Activated gamma-delta T cell treated with anti-CD3 and anti-CD28 coated beads, Interleukin-2, amount 50 U/mL, for 16 hours (primary cell): ENCODE measurements at places on chromosomes 2 and 18.

DNA sequence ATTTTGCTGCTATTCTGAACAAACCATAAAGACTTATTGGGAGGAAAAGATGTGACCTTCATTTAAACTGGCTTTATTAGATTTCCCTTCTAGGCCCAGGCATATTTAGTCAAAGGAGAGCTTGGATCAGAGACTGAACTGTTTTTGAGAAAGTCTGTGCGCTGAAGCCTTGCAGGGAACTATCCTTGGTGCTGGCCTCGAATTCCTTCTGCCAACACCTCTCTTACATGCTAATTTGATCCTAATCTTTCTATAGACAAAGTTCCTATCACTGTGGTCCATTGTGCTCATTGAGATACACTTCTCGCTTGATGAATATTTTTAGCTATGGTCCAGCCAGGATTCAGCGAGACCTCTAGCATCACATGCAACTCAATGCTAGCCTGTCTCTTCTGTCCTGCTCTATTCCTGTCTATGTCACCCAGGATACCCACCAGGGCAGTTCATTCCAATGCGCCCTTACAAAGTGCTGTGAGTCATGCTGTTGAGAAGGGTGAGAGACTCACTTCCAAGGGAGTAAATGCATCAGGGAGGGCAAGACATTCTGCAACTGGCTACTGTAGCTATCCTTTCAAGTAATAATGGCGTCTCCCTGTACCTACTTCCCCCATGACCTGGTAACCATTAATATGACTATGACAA lies 356.7 kb upstream of the LYPD1 start:
- DNase-seq = no peak

DNA sequence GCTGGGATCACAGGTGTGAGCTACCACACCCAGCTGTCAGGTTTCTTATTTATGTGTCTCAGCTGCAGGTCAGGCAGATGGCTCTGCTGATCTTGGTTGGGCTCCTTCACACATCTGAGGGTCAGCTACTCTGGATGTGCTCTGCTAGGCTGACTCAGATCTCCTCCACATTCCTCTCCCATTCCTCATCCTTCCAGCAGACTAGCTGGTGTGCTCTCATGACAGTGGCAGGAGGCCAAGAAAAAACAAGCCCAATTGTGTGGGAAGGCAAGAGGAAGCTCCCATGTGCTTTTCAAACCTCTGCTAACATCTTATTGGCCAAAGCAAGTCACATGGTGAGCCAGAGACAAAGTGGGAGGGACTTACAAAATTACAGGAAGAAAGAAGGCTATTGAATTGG lies 11.7 kb upstream of the MSH6 start:
- no peak for DNase-seq

DNA sequence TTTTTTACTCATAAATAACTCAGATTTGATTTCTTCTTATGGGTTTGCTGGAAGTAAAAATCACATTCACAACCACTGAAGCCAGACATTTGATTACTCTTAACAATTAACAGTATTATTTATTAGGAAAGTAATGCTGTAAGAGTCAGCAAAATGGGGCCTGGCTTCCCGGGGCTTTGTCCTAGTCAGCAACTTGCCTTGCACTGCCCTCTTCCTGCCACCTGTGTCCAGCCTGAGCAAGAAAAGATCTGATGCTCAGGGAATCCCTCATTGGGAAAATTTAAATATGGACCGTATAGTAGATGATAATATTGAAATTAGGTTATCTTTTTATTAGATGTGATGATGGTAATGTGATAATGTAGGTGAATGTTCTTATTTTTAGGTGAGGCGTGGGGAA lies 30.8 kb upstream of the ACYP2 start:
- no peak for DNase-seq

- DNase-seq = no peak
Observed at GRCh38 chr2:65314801-65315441, 87.3 kb downstream of the ACTR2 start.

- DNase-seq = no peak
Observed at GRCh38 chr2:148992448-148992847, 46.1 kb upstream of the LYPD6B start.

GRCh38 chr2:16401761-16402300 lies 263.8 kb downstream of the CYRIA start:
- DNase-seq = no peak

GRCh38 chr2:18949871-18950270 lies 360.5 kb upstream of the NT5C1B start:
- DNase-seq = no peak

GRCh38 chr2:229137639-229138038 lies 133.4 kb downstream of the PID1 start:
- DNase-seq = no peak

- no peak for DNase-seq
Observed at GRCh38 chr2:226142463-226142862, 657.2 kb downstream of the IRS1 start.

DNA sequence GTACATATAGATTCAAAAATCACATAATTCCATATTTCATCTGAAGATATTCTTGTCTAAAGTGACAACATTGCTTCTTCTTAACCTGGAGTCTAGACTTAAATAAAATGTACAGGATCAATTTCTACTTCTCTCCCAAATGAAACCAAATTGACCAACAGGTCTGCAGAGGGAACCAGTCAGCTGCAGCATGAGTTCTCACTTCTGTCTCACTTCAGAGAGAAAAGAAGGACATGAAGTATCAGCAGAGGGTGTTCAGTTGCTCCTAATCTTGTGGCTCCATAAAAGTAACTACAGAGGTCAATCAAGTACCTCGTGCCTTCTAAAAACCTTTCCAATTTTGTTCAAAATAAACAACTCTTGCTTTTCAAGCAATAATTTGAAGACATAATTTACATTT lies 47.2 kb upstream of the MAP2 start:
- DNase-seq = no peak

DNA sequence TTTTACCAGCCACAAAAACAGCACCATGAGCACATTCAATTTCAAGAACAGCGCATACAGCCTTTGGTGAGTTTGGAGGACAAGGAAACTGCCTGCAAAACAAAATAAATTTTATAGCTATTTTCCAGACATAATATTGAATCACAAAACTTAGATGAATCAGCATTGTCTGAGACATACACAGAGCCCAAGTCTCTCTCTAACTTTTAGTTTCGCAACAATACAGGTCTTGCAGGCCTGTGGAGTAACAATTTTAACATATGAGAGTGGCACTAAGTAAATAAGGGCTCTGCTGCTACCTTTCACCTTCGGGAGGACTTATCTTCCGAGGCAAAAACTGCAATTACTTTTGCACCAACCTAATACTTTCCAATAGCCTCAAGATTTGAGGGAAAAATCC lies 56.1 kb upstream of the PEX13 start:
- DNase-seq = no peak

GRCh38 chr18:67788310-67789164 lies 272.0 kb upstream of the DSEL start:
- DNase-seq = no peak

DNA sequence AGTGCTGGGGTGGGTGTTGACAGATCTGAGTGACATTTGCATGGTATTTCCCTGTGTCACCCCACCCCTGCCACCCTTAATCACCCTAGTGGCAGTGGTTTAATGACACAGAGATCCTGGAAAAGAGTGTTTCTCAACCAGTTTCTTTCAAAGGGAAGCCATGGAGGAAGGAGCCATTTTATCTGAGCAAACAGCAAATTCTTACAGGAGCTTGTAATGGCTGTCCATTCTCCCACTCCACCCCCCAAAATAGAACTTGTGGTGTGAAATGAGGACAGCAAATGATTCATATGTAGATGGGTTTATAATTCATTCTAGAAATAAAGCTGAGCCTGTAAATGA lies 51.5 kb downstream of the CDC42EP3 start:
- DNase-seq = no peak

DNA sequence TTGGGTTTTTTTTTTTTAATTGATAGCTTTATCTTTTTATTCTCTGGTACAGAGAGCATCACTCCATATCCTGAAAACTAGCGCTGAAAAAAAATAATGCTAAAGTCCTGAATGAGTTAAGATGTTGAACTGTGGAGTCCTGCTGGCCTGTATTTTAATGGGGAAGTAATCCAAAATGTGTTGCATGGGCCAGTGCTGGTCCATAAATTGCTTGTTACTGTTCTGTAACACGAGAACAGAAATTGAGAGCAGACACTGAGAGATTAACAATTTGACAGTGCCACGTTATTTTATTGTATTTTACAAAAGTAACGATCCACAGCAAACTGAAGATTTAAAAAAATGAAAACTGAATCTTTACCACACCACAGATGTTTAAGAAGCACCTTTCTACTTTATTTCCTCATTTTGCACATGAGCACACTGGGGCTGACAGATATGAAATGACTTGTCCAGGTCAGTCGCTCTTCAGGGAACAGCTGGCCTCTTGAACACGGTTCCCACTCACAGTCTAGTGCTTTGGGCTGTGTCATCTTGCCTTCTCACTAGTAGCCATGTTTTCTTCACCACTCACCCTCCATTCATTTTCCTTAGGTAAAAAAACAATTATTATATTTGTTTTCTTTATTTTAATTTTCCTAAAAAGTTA lies 35.3 kb downstream of the ZCCHC2 start:
- no peak for DNase-seq

DNA sequence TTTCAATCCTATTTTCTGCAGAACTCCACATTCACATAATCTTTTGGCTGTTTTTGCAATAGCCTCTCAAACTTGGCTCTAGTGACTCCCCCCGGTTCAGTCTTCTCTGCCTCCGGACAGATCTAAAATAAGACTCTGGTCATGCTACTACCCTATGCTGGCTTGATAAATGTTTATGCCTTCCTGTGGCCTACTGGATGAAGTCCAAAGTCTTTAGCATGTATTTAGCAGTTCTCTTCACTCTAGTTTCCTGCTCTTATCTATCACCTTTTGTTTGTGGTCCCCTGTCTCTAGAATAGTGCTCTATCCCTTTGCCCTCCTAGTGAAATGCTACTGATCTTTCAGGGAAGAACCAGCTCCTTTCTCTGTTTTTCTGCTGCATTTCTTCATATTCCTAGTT lies 14.4 kb downstream of the ADCYAP1 start:
- DNase-seq = no peak

GRCh38 chr2:205889114-205889513 lies 196.9 kb downstream of the INO80D start:
- no peak for DNase-seq

- DNase-seq = no peak
Observed at GRCh38 chr2:152617456-152618192, 99.6 kb downstream of the PRPF40A start.

DNA sequence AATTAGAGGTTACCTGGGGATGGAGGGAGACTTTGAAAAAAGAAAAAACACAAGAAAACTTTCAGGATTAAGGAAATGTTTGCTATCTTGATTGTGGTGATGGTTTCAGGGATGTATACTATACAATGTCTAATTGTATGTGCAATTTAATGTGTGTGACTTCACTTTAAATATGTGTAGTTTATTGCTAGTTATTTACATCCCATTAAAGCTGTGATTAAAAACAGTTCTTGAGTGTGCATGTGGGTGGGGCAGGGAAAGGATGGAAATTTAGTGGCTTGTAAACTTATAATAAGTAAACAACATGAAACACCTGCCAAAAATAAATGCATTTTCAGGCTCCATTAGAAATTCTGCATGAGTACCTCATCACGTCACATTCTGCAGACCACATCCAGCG lies 167.0 kb downstream of the MYO5B start:
- DNase-seq = no peak

- no peak for DNase-seq
Observed at GRCh38 chr2:237863102-237863511, 3.7 kb downstream of the RAMP1 start.

DNA sequence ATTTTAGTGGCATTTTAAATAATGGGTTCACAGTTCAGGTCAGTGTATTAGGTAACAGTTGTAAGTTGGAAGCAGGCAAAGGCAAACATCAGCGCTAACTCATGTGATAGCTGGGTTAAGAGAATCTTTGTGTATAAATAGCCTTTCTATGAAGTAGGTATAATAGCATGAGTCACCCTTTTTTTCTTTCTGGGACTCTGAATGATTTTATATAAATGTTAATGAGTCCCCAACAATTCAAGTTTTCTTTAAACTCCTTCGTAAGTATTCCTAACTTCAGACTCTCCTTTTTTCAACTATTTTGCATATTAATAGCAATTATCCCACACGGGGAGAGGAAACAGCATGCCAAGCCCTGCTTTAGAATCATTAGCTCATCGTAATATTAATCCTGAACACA lies 384.3 kb downstream of the PIK3C3 start:
- no peak for DNase-seq

- DNase-seq = no peak
Observed at GRCh38 chr18:76450452-76451395, 44.3 kb downstream of the ZNF516 start.

- DNase-seq = peak; percentile 9
Observed at GRCh38 chr2:84782717-84783442, 98.0 kb downstream of the TRABD2A start.

DNA sequence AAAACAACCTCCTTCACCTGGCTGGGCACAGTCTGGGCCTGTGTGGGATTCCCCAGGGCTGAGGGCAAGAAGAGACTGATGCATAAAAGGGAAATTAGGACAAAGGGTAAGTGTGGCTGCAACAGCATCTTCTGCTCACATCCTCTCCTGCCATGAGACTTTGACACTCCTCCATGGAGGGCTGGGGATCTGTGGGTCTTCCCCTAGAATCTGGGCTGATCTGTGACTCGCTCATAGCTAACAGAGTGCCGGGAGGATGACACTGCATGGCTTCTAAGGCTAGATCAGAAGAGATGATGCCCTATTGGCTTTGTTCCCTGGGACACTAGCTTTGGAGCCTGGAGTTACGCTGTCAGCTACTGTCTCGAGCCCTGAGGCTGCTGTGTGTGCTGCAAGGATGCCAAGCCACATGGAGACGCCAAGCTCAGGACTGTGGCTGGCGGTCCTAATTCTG lies 24.3 kb downstream of the MOCOS start:
- DNase-seq = no peak

GRCh38 chr2:216735086-216735485 lies 39.7 kb upstream of the IGFBP5 start:
- no peak for DNase-seq

DNA sequence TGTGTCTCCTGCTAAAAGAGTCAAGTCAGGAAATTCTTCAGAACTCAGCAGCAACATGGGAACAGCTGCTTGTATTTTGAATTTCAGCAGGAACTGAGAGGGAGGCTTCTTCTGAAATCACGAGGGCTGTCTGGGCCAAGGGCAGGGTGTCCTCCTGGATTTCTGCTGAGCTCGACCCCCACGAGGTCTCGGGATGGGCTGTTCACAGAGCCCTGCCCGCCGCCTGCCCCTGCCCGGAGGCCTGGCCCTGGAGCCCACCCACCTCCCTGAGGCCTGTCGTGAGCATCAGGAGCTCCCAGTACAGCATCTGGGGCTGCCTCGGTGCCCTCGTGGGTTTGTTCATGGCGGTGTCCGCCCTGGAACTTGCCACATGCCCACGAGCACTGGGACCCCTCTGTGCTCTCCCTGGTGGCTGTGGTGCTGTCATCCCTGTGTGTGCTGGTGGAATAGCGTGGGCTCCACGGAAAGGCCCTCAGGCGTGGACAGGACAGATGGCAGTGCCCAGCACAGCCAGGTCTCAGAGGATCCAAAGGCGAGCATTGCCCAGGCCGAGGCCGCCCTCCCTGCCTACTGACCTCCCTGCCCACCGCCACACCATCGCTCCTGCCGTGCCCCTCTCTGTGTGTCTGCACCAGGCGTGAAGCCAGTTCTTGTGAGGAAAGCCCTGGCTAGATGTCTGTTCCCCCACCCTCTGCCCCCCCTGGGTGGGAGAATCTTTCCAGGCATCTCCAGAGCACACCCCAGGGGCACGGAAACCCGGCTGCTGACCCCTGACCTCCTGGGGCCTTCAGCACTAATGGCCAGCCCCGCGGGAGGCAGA lies 25.9 kb downstream of the RAMP1 start:
- DNase-seq = no peak
